ENCODE measurements at places on chromosomes 1 and 21. TPM values are rescaled to one million over a fixed set of nuclear protein-coding genes. Genes with fewer than 3 reads are reported as not detected.

DNA sequence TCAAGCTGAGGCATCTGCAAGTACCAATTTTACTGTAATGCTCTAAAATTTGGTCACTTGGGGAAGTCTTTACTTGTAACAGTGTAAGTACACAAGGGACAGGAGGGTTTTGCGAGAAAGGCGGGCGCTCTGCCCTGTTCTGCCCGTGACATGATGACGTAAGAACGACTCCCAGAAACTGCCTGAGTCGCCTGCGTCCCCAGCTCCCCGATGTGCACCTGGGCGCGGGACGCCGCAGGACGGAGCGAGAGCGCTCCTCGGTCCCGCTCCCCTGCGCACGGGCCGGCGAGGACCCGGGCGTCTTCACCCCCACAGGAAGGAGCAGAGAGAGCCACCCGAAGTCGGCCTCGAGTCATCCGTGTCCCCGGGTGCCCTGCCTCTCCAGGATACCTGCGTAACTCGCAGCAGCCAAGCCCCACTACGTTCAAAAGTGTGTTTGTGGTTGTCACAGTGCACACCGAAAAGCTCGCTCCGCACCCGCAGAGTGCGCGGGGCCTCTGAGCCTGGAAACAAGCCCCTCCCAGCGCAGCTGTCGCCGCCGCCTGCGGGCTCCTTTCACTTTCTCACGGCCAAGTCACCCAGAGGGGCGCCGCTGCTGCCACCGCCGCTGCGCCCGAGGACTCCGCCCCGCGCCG is 3.3 kb upstream of the ZBTB18 start:
- peak; percentile 76 for DNase-seq

GRCh38 chr1:39826583-39826982 is 37.9 kb upstream of the BMP8B start:
- DNase-seq, result no peak

DNA sequence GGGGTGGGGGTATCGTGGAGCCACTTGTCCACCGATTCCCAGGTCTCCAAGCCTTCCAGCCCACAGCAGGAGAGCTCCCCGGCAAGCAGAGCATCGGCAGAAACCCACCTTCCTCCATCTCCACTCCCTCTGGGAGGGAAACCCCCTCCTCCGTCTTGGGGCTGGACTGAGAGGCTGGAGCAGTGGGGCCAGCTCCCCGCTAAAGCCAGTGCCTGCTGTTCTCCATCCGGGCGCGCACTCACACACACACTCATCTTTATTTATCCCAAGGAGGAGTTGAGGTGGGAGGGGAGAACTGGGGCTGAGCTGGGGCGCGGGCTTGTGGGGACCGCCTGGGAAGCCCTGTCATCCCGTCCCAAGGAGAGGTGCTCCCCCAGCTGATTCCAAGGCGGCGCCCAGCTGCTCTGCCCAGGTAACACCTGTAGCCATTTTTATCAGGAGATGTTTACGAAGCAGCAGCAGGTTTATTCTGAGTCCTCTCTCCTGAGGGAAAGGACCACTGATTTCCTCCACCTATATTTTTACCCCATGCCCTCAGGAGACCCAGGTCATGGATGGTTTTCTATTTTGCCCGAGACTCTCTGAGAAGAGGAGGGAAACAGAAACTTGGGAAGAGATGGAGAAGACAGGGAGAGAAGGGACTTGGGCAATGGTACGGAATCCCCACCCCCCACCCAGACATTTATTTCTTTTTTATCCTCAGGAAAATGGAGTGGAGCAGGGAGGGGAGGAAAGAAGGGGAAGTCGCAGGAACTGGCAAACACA is 2.1 kb downstream of the KCNN3 start:
- DNase-seq, result no peak

DNA sequence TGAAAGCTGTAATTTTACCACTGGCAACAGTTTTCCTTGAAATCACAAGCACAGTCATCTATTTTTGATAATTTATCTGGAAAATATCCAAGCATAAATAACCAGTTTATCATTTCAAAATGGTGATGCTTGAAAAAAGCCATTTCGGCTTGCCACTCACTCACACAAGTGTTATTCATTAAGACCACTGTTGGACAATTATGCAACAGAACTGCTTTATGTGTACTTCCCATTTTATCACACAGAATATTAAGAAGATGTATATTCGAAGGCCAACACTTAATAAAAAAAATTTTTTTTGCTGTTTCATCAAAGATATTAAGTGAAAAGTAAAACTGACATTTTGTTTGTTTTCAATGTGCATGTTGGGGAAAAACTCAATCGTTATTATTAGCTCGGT is 62.3 kb downstream of the EIF4G3 start:
- DNase-seq, result no peak

LCE1D gene
- not detected for total RNA-seq

All from mucosa of gallbladder (tissue), 1 donor.